Stimulated activated CD4-positive, alpha-beta T cell treated with anti-CD3 and anti-CD28 coated beads, Interleukin-15, amount 100 ng/mL, for 1 hour (primary cell): ENCODE measurements at places on chromosomes 1 and 21.

GRCh38 chr1:101410048-101410878, 173.4 kb downstream of the S1PR1 start:
- DNase-seq = no peak

DNA sequence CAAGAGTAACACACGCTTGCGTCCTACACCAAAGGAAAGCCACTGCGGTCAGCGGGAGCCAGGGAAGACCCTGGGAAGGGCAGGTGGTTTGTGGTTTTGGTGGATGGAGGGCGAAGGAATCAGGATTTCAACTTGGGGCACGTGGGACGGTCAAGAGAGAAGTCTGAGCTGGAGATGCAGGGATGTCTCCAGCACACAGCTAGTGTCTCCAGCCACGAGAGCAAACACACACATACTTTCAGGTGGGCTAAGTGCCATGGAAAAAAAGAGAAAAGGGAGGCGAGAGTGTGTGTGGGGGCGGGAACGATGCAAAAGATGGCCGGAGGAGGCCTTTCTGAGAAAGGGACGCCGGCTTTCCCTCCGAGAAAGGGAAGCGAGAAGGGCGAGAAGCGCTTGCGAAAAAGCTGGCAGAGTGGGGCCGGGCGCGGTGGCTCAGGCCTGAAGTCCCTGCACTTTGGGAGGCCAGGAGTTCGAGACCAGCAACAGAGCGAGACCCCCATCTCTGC, 1.4 kb upstream of the SRRM1 start:
- DNase-seq = no peak

- no peak for DNase-seq
Observed at GRCh38 chr1:209387271-209387968, 196.1 kb upstream of the CAMK1G start.

DNA sequence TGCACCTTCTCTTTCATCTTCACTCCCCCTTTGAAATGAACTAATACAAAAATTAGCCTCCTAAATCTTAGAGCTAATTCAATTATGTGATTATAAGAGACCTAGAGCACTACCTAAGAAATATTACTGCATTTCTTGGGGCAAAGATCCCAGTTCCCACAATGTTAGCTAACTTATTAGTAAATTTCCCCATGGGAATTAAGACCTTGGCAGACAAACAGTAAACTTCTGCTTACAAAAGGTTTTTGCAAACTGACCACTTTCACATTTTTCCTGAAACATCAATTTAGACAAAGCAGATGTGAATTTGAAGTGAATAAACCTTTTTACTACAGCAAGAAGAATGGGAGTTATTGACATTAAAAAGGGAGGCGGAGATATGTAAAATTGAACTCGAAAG, 34.6 kb upstream of the LHX8 start:
- DNase-seq = no peak

DNA sequence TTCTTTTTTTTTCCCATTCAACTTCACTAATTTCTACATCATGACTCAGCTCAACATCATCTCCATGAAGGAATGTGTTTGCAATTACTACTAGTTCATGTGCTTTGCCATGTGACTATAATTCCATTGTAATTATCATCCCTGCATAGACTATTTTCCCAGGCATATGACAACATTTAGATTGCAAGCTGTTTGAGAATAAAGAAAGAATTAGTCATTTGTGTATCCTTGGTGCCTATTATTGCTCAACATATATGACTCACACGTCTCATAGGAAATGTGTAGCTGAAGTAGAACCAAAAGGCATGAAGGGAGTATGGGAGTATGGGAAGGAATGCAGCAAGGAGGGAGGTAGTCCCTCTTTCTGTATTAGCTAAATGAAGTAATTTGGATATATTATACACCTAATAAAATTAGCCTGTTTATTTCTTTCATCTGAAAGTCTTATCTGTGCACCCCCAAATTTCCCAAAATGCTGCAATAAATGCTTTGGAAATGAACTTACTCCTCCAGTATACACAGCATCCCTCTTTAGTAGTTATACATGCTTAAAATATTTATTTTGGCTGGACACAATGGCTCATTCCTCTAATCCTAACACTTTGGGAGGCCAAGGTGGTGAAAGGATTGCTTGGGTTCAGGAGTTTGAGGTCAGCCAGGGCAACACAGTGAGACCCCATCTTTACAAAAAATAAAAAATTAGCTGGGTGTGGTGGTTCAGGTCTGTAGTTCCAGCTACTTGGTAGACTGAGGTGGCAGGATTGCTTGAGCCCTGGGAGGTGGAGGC, 316.9 kb upstream of the ADGRL4 start:
- no peak for DNase-seq

DNA sequence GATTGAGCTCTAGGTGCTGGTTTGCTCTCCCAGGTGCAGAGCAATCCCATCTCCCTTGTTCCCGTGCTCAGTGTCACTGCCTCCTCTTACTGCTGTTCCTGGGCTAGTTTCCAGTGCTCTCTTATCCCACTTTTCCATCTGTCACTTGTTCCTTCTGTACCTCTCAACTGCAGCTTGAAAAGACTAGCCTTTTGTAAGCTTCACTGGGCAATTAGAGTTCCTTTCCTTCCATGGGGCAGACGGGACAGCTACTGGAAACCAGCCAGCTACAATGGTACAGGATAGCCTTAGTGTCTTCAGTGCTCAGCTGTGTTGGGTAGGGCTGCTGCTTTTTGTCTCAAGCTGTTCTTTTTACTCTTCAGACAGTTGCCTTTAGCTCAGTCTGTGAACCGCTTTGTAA, 31.6 kb downstream of the AGT start:
- DNase-seq = no peak

- no peak for DNase-seq
Observed at GRCh38 chr21:26445440-26445839, 127.6 kb downstream of the CYYR1 start.

- no peak for DNase-seq
Observed at GRCh38 chr1:192311281-192311680, 5.5 kb upstream of the RGS21 start.

GRCh38 chr1:93346421-93346993, 800 bp downstream of the DR1 start:
- peak; percentile 11 for DNase-seq

GRCh38 chr1:11054666-11055065, 5.2 kb downstream of the SRM start:
- DNase-seq = no peak

- DNase-seq = no peak
Observed at GRCh38 chr1:160131803-160132565, 16.4 kb downstream of the ATP1A2 start.
